GM04503 (cell line): ENCODE measurements at places on chromosomes 3 and 15.

DNA sequence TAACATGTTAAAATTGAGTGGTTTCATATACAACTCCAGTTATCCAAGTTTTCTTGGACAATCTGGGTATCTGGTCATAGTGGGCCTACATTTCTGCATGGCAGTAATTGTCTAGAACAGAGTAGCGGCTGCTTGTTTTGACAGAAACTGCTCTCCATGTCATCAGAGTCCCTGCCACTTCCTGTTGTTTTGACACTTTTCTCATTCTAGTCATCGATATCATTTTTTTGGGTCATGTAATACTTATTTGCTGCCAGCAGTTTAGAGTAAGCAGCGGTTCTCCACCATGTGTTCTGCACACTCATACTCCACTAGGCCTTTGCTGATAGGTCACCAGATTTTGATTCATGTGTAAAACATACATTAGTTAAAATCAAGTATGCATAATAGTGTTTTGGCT lies 81.5 kb downstream of the SLC25A26 start:
- DNase-seq = no peak

GRCh38 chr15:71853543-71853942 lies 43.2 kb downstream of the NR2E3 start:
- no peak for DNase-seq

DNA sequence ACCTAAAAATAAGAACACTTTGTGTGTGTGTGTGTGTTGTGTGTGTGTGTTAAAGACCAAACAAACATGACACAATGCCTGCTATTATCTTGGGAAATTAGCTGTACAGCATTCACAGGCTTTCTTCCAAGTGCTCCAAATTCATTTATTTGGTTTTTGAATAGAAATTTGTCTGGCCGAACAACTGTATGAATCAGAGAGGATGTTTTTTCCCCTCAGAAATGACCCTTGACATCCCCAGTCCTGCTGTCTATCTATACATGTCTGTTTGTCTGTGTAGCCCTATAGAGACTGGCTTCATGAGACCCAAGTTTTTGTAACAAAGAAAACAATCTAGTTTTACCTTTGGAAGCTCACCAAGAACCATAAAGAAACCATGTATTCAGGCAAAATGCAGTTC lies 549.8 kb downstream of the NSUN3 start:
- DNase-seq = no peak

GRCh38 chr15:69525543-69525942 lies 72.9 kb downstream of the RPLP1 start:
- no peak for DNase-seq

GRCh38 chr15:90585863-90586262 lies 56.1 kb downstream of the CRTC3 start:
- DNase-seq = no peak

DNA sequence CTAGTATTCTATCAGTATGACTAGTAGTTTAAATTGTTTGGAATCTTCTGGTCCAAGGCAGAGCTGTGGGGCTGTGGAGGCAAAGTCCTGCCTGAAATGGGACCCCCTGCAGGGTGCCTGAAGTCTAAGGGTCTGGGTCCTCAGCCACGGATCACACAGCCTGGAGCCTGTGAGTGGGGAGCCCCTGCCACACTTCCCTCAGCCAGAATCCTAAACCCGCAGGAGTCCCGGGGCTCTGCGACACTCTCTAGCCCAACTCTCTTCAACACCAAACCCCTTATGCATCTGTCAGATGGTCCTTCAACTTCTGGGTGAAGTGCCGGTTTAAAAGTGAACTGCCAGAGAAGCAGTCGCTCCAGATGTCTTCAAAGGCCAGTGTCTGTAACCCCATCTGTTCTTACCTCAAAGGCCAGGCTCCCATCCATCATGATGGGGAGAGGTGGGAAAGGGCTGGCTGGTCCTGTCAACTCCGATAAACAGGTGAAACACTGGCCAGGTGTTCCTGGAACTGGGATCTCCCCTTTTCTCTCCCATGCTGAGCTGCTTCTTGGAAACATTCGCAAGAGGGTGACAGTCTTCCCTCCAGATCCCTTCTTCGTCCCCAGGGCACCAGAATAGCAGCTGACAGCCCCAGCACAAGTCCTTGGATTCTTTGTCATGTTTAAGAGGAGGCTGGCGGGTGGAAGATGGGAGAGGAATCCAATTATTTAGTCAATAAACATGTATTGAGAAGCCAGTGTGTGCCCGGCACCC lies 45.6 kb downstream of the CPN2 start:
- no peak for DNase-seq

- no peak for DNase-seq
Measured at GRCh38 chr15:26590676-26591075, 182.2 kb downstream of the GABRB3 start.

- no peak for DNase-seq
Measured at GRCh38 chr3:11570789-11571495, 72.8 kb downstream of the VGLL4 start.

- DNase-seq = no peak
Measured at GRCh38 chr3:168094877-168095610, 680 bp downstream of the GOLIM4 start.

DNA sequence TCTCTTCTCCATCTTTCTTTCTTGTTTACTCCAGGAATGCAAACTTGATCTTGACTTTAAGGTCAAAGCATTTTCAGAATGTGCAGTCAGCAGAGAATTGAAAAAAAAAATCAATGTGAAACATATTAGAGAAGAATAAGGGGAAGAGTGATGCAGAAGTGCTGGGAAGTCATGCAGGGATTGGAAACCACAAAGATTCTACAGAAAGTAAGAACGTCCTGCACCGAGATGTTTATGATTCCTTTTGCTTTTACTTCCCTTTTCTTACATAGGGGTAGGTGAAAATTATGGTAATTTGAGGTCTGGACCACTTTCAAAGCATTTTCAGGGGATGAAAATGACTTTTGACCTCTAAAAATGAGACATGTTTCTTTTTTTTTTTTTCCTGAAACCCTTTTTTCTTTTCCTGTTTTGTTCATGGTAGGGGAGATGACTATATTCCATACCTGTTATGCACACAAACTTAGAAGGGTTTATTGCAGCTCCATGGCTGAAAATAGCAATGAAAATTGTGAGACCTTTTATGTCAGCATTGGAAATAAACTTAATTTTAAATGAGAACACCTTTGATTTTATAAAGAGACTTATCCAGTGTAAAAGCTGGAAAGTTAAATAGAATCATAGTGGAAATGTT lies 623.5 kb upstream of the TBL1XR1 start:
- no peak for DNase-seq

DNA sequence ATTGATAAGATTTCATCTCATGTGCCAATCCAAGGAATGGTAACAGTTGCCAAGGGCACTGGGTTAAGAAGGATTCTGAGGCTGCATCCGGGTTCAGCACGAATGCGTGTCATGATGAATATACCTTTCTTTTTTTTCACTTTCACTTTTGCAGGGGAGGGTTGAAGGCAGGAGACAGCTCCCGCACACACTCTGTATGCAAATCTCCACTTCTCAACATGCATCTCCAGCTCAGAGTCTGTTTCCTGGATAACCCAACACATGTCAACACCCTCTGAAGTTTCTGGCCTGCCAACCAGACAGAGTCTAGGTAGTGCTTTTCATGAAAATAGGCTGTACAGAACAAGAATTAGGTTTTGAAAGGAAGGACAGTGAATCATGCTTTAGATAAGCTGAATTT lies 21.6 kb downstream of the B4GALT4 start:
- no peak for DNase-seq

DNA sequence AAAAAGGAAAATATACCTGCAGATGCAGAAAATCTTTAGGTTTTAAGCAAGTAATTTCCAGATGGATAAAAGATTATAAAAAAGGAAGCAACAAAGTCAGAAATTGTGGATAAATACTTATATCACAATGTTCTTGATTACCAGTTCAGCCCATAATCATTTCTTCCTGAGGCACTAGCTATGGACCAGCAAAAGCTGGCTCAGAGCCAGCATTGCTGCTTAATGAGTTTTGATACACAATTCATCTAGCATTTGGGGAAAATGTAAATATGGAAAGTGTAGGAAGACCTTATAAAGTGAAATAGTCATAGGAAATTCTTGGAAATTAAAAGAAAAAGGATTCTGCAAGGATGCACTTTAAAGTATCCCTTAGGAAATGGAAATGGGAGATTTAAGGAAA lies 168.3 kb upstream of the GBE1 start:
- DNase-seq = no peak

DNA sequence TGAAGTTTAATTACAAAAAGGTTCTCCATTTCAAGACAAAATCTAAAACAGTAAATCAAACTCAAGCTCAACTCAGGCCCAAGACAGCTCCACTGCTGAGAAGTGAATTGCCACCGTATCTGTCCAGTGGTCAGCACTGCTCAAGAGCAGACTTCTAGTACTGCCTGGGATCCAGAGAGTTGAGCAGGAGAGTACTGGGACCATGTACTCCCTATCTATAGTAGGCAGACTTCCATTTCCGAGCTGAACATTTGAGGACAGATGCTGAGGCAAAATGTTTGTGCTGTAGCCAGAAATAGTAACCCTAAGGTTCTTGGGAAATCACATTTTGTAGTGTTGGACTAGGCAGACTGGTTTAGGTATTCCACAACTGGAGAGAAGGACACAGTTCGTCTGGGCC lies 44.1 kb downstream of the MRPL3 start:
- no peak for DNase-seq

DNA sequence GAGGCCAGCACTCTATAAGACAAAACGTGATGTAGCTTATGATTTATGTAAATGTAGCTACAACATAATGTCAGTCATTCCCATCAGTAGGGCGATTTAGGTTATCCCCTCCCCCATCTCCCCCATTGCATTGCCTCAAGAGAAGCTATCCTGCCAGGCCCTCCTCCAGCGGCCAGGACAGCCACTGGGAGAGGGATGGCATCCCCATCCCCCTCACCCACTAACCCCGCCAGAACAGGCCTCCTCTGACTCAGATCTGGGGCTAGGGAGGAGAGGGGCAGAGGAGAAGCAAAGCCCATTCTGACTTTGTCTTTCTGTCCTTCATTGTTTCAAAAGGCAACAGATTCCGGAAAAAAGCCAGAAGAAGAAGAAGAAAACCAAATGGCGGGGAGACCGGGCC lies 32.6 kb upstream of the ESYT3 start:
- no peak for DNase-seq

- DNase-seq = no peak
Measured at GRCh38 chr3:188183452-188183851, 29.5 kb downstream of the LPP start.

- no peak for DNase-seq
Measured at GRCh38 chr3:9401986-9402385, 4.6 kb downstream of the SETD5 start.

DNA sequence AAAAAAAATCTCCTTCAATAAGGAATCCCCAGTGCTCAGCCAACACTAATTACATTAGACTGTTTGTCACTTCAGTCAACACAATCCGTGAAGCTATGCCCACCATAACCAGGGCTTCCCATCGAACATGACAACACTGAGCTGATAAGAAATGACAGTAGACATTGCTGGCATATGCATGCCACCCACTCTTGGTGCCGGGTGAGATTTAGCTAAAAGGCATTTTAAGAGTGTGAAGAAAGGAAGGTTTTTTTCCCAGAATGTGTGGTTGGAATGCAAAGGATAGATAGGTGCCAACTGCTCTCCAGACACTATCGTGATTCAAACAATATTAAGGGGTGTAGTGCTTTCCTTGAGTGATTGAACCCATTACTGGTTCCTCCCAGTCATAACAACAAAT lies 344.0 kb upstream of the LMCD1 start:
- no peak for DNase-seq

- no peak for DNase-seq
Measured at GRCh38 chr3:89867286-89867685, 759.9 kb downstream of the EPHA3 start.

GRCh38 chr3:72129501-72130094 lies 344.6 kb upstream of the PROK2 start:
- no peak for DNase-seq

- DNase-seq = no peak
Measured at GRCh38 chr3:117010318-117010717, 300.7 kb downstream of the TUSC7 start.

- no peak for DNase-seq
Measured at GRCh38 chr15:88658070-88658965, 19.5 kb downstream of the ISG20 start.

- peak; percentile 79 for DNase-seq
Measured at GRCh38 chr15:62770752-62771151, 271.8 kb upstream of the TPM1 start.

GRCh38 chr15:59611276-59612260 lies at the start of gene GCNT3:
Gene GCNT3 (plus strand): TSS chr15:59611783. CDS start chr15:59618239, 6,456 bp downstream.
- DNase-seq = no peak

DNA sequence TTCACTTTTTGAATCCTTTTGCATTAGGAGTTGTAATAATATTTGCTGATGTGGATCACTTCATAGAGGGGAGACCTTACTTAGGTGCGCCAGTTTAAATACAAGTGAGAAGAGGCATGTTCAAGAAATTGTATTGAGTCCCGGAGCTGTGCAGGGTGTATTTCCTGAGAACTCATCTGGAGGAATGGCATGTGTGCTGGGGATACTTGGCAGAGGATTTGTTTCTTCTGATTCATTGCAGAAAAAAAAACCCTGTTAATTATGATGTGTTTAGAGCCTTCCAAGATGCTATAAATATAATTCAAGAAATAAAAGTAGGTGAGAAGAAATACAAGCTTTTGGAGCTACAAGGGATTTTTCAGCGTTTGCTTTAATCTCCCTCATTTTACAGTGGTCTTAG lies 97.6 kb downstream of the TPRG1 start:
- no peak for DNase-seq

DNA sequence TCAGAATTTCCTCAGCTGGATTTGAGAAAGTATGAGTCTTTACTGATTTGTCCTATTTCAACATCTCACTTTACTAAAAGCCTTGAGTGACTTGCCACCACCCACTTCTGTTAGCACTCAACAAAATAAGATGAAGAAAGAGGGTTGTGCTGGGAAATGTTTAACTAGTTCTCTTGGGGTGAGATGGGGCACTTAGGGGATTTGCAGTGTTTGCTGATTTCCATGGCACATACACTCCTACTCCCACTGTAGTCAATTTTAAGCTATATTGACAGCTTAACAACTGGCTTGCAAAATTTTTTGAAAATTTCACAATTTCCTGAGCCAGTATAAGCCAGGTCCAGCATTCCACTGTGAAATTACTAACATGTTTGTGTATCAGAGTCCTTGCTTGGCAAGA lies 463.1 kb upstream of the ARHGEF26 start:
- DNase-seq = peak; percentile 68

- DNase-seq = no peak
Measured at GRCh38 chr3:76134166-76134565, 348.8 kb upstream of the ZNF717 start.

DNA sequence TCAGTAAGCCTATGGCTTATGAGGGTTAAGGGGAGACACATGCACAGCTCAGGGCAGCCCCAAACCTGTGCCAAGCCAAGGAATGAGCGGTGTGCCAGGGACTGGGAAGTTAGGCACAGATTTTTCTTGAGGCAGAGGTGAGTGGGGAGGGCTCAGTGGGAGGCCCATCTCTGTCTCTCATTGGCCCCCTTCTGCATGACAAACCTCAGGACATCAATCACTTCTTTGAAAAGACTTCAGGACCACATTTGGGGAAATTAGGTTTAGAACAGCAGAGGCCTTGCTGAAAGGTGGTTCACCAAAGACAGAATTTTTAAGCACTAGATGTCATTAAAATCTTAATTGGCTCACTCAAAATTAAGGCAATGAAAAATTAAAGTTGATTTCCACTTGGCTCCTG lies 57.2 kb downstream of the RAB11A start:
- DNase-seq = no peak
